ENCODE measurements at places on chromosomes 7 and 10.

DNA sequence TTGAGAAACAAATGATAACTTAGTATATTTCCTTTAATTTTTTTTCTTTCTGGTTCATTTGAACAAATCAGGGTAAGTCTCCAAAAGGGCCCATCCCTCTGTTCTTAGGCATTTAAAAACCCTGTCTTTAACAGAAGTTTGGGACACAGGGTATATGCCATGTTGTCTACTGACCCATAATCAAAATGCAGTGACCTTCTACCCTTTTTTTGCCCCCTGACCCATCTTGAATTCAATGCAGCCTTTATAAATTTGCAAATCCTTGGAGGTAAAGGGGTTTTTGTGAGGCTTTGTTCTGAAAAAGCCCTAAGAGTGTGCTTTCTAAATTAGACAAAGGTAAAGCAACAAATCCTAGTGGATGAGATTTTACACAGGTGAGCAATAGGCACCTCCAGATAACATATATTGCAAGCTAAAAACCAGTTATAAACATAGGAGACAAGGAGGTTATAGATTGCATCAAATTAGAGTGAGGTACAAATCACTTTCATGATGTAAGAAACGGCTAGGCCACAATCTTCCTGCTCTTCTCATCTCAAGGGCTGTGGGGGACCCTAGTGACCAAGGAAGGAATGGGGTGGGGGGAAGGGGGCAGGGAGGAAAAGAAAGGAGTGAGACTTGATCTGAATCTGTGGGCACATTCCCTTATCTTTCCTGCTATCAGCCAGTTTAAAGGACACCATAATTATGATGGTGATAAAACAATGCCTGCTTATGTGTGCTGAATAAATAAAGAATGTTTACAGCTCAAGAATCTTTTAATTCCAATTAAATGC is 2.7 kb downstream of the SKIDA1 start:
- no peak for DNase-seq

DNA sequence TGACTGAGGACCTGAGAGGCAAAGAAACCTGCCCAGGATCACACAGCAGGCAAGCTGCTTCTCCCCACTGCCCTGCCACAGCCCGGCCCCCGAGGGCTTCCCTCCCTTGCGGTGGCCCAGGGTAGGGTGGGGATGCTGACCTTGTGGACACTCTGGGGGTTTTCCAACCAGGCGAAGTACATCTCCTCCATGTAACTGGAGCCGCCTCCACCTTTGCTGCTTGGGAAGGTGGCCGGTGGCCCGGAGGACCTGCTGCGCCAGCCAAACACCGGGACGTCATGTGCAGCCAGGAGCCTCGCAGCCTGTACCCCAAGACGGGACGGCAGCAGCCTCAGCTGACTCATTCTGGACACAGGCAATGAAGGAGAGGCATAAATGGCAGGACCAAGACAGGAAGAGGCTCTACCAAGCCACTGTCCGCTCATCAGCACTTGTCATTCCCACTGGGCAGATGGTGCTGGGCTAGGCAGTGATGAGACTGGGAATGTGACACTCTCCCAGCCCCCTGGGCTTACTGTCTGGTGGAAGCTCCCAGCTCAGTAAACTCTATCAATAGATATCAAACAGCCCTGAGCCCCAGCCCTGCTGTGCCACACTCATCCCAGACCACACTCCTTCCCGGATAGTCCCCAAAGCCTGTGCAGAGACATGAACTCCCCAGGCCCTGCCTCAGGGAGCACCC is 3.7 kb downstream of the OGDHL start:
- DNase-seq: no peak

- peak; percentile 35 for DNase-seq
These were observed 40.5 kb downstream of the AMZ1 start for GRCh38 chr7:2728316-2729030.

DNA sequence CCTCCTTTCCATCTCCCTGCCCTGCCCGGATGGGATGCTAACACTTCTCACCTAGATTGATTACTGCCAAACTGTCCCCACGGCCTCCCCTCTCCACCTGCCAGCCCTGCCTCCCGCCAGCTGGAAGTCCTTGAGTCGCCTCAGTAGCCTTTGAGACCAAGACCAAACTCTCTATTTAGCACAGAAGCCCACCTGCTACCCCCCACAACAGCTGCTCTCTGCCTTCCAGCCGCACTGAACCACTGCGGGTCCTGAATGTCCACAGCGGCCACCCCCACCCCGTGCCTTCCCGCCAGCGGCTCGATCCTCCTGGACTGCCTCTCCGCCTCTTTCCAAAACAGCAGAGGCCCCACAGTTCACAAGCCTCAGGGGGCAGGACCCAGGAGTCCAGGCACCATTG is 39.0 kb downstream of the FKBP6 start:
- DNase-seq: no peak

DNA sequence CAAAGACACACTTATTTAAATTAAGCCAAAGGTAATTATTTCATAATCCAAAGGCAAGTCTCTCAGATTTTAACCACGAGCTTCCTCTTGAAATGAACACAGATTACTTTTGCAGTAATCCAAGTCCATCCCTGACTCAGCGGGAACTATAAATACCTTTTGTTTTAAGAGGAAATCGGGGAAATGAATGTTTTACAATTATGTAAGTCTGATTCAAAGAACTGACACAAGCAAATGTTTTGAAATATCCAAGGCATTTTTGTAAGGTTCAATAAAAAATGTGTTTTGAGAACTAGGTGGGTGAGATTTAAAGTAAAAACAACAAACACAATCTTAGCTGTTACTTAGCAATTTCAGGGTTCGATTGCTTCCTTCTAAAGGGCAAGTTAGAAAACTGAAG is 179.8 kb upstream of the ASAH2 start:
- DNase-seq: peak; percentile 15

DNA sequence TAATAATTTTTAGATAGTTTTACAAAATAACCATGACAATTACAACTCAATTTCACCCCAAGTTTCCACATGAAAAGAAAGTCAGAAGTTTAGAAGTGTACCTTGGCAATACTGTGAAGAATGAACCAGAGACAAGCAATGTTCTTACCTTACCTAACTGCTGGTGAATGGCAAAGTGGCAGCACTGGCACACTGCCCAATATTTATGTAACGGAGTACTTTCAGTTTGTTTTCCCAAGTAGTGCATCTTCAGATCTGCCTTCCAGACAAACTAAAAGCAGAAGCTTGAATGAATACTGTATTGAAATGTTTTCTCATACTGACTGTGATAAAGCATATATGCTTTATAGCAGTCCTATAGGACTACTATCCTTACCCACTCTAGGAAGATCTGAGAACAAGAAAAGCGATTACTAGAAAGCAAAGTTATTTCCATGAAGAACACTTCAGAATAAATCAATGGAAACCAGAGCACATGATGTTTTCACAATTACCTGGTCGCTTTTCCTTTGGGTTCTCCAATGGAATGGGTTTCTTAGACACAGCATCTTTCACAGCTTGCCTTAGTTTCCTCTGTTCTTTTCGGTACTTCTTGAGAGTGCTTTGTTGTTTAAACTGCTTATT is 1.5 kb downstream of the NOC3L start:
- DNase-seq: no peak

- DNase-seq: no peak
These were observed 8.8 kb downstream of the TMEM120A start for GRCh38 chr7:75985518-75986146.

GRCh38 chr7:76066716-76067503 is 19.0 kb downstream of the MDH2 start:
- DNase-seq: no peak

DNA sequence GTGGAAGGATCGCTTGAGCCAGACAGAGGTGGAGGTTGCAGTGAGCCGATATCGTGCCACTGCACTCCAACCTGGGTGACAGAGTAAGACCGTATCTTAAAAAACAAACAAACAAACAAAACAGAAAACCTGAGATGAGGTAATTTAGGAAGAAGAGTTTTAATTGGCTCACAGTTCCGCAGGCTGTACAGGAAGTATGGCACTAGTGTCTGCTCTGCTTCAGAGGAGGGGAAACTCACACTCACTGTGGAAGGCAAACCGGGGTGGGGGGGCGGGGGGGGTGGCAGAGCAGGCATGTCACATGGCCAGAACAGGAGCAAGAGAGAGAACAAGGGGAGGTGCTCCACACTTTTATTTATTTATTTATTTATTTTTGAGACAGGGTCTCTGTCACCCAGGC is 5.1 kb downstream of the UBE2D4 start:
- no peak for DNase-seq

GRCh38 chr7:151245360-151246101 is 3.0 kb downstream of the SMARCD3 start:
- peak; percentile 42 for DNase-seq

DNA sequence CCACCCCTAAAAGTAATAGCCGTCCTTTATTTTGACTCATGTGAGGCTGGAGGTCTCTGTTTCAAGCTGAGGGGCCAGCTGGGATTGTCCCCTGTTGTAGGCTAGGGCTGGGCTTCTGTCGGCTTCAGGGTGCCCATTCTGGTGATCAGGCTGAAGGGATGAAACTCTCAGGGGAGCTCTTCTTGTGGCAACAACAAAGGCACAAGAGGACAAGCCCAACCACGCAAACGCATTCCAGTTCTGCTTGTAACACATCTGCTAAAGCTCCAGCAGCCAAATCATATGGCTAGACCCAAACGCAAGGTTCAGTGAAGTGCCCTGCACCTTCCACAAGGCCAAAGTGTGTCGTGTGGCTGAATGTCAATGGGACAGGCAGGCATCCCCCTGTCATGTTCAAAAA is 405.7 kb downstream of the INHBA start:
- DNase-seq: peak; percentile 66

DNA sequence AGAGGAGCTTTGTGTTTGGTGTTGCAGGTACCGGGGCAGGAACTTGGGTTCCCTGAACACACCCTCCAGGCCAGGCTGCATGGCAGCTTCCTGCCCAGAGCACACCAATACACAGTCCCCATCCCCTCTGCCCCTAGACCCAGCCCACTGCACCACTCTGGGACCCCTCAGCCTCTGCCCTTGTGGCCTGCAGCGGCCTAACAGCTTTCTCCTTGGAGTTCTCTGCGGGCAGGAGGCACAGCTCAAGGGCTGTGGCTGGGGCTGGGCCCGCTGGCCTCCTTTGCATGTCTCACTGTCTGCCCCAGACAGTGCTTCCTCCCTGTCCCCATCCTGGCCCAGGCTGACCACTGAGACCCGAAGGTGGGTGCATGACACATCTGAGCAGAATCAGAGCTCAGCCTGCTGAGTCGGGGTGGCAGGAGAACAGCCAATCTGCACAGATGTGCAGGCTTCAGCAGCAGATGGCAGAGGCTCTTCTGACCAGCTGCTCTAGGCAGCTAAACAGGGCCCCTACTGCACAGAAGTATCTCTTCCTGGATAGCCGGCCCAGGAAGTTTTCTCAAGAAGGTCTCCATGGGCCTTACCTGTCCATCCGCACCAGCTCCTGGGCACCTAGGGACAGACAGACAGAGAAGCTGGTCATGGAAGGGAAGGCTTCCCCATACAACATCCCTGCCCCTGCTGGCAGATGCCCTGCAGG is 20.8 kb downstream of the VSIR start:
- DNase-seq: no peak

GRCh38 chr10:73625004-73625883 is 16.0 kb downstream of the MYOZ1 start:
- DNase-seq: peak; percentile 12

DNA sequence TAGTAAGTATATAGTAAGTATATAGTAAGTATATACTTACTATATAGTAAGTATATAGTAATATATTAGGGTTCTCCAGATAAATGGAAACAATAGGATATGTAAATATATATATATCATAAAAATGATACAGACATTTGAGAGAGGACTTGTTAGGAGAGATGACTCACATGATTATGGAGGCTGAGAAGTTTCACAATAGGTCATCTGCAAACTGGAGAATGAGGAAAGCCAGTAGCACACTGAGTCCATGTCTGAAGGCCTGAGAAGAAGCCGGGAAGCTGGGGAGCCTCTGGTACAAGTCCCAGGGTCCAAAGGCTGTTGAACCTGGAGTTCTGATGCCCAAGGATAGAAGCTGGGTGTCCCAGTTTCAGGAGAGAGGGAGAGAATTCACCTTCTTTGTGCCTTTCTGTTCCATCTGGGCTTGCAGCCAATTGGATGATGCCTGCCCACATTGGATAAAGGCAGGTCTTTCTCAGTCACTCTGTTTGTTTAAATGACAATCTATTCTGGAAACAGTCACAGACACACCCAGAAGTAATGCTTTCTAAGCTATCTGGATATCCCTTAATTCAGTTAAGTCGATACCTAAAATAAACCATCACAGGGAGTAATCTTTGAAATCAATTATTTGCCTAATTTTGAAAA is 205.5 kb upstream of the CDC14C start:
- DNase-seq: no peak

DNA sequence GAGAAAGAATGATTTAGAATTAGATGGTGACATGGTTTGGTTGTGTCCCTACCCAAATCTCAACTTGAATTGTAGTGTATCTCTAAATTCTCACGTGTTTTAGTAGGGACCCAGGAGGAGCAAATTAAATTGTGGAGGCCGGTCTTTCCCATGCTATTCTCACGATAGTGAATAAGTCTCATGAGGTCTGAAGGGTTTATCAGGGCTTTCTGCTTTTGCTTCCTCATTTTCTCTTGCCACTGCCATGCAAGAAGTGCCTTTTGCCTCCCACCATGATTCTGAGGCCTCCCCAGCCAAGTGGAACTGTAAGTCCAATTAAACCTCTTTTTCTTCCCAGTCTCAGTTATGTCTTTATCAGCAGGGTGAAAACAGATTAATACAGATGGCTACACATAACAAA is 167.4 kb upstream of the SVIL start:
- DNase-seq: no peak

DNA sequence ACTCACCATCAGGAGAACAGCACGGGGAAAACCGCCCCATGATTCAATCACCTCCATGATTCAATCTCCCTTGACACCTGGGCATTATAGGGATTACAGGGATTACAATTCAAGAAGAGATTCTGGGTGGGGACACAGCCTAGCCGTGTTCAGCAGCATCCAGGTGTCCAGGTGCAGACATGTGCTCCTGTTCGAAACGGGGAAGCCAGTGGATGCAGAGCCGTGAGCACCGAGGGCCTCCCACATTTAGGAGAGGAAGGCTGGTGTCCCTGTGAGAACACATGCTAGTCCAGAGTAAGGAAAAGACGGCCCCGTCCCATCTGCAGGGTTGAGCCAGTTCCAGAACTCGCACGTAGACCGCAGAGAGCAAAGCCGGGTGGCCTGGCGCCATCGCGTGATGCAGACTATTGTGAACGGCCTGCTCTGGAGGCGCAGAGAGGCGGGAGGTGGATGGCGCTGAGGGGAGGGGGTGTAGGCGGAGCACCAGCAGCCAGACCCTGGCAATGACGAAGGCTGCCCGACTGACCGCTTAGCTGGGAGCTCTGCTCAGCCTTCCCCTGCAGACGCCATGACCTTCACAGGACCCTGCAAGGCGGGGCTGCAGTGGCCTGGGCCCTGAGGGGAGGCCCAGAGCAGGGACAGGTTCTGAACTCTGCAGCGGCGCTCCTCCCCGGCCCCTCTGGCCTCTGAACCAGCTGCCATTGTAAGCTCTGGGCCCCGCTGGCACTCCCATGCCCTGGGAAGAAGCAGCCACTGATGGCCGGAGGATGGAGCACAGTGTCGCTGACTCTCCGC is 141.6 kb upstream of the TCERG1L start:
- DNase-seq: peak; percentile 29

- DNase-seq: peak; percentile 32
These were observed 973 bp downstream of the SDK1 start for GRCh38 chr7:3301831-3302618.

All from fibroblast of skin of scalp (primary cell).